ENCODE measurements at places on chromosomes 5 and 9.
A peak's percentile ranks its signal among the peaks of the same experiment; 100 is the strongest.

GRCh38 chr5:59813761-59814536 is 79.6 kb downstream of the PDE4D start:
- no peak for DNase-seq

DNA sequence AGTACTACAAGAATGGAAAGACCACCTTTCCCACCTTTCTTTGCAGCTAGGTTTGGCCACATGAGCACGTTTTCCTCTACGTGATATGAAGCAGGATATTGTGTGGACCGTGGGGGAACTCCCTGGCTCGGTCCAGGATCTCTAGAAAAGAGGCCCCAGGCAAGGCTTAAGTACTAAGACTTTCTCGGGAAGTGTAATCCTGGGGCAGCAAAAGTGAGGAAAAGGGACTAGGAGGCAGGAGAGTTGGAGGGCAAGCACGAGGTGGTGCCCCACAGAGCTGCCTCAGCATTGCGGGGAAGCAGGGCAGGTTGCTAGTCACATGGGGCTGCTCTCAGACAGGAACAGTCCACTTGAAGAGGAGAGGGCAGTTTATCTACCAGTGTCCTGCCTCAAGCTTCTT is 235.1 kb downstream of the GADD45G start:
- no peak for DNase-seq

- no peak for DNase-seq
Measured at GRCh38 chr5:111691914-111692313, 65.1 kb downstream of the NREP start.

DNA sequence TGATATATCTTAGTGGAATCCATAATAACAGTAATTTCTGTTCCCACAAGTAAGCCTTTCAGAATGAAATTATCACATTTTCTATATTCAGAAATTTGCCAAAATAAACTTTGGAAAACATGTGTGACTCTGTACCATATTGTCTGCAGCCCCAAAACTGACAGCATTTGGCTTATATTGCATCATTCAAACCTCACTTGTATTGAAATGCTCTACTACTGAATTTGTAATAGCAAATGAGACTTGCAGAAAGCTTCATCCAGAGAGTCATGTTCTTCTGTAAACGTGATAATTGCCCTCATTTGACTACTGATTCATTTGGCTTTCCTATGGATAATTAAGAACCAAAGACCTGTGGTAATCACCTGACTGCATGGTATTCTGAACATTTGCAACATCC is 1249.5 kb upstream of the CDH18 start:
- DNase-seq, result no peak

DNA sequence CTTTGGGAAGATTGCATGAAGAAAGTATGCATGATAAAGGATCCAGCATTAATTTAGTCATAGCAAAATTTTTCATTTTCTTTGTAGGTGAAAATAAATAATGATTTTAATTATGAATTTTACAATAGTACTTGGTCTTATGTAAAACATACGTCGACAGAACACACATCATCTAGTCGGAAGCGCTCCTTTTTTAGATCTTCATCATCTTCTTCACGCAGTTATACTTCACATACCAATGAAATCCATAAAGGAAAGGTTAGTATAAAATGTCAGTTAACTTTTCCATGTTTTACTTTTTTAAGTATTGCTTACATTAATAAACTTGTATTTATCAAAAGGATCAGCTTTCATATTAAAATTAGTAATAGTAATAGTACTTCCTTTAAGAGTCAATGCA is 35.8 kb downstream of the C7 start:
- DNase-seq, result no peak

GRCh38 chr5:21164425-21164824 is 1176.4 kb upstream of the CDH18 start:
- no peak for DNase-seq

DNA sequence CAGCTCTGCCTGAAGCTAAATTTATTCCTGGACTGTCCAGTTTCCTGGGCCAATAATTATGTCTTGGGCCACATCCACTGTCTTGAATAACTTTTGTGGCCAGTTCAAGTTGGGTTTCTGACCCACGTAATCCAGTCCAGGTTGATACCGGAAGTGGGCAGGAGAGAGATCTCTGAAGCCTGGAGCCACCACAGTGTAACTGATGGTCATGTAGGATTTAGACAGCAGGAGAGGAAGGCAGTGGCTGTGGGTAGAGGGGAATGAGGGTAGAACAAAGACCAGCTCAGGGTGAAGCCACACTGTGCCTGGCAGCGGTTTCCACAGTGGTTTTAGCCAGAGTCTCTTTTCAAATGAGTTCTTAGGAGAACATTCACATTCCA is 30.2 kb downstream of the SH3PXD2B start:
- DNase-seq, result no peak

GRCh38 chr5:90223756-90224155 is 185.8 kb downstream of the CETN3 start:
- DNase-seq, result no peak

GRCh38 chr9:14924230-14925219 is 14.3 kb upstream of the FREM1 start:
- no peak for DNase-seq

- DNase-seq, result no peak
Measured at GRCh38 chr9:105119156-105119555, 125.3 kb upstream of the SLC44A1 start.

- DNase-seq, result no peak
Measured at GRCh38 chr5:129902816-129903215, 1.4 kb upstream of the CHSY3 start.

DNA sequence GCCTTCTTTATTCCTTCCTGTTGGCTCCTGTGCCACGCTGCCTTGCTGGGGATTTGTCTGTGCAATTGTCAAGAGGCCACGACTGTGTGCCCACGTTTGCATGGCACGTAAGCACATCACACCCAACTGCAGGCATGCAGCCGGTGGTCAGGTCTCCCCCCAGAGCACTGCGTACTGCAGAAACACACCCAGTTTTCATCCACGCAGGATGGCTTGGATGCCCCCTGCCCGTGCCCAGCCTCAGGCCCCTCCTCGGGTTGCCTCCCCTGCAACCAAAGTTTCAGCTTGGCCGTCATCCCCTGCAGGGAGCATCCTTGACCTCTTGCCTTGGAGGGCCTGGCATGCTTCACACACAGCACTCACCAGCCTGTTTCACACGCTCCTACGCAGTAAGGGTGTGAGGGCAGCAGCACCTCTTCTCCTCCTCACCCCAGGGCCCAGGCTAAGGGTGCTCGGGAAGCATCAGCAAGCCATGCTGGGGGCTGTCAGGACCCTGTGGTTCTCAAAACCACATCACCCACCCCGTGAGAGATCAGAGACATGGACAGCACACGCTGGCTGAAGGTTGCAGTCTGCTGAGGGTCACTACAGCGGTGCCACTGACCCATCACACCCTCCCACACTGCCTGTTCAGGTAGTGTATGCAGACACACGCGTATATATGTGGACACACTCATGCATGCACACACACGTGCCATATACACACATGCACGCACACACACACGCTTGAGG is 3.1 kb downstream of the MRPL36 start:
- no peak for DNase-seq

- no peak for DNase-seq
Measured at GRCh38 chr5:179137016-179137642, 77.0 kb downstream of the ZNF354C start.

DNA sequence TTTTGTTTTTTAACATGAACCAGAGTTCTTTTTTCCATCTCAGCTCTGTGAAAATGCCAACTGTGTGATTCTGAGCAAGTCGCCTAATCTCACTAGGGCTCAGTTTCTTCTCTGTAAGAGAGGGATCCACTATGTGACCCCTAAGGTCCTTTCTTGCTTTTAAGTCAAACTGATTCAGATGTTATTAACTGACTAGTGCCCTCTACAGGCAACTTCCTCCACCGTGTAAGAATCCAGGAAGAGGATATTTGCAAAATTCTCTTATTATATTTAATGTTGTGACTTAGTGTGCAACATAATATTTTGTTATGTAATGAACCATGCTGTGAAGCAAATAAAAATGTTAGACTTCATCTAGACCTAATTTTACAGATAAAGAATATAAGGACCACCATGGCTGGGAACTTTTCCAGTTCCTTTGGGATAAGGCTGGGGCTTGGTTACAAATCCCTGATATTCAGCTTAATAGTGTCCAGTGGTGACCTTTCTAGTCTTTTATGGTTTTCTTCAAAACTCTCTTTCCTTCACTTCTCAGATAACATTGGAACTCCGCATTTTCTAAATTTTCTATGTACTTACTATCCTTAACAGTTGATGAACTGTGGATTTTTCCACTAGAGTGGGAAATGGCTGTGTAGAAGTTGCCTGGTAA is 244.7 kb downstream of the PIK3R1 start:
- DNase-seq, result no peak

DNA sequence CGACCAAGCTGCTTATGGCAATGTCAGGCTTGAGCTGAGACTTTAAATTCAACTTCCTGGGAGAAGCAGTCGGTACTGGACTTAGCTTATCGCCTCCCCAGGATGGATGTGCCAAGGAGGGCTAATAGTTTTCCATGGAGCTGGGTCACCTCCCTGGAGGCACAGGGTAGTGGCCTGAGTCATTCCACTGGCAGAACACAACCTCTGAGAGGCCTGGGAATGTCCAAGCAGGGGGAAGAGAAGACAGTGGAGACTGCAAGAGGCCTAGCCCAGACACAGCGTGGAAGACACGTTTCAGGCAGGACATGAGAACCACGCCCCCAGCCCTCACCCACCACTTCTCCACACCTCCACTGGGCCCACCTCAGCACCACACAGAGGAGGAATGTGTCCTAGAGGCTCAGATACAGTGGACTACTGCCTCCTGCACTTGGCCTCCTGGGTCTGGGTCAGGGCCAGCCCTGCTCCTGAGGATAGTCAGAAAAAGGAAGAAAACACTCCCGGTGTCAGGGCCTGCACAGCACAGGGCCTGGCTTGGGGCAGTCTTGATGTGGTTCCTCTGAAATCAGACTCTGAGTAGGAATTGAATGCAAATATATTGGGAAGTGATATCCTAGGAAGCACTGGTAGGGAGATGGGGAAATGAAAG is 171.8 kb downstream of the FSTL4 start:
- DNase-seq, result no peak

- no peak for DNase-seq
Measured at GRCh38 chr5:81630684-81631083, 120.2 kb downstream of the SSBP2 start.

GRCh38 chr5:15943487-15943886 is 236.1 kb downstream of the MARCHF11 start:
- DNase-seq, result no peak

GRCh38 chr9:98973576-98973975 is 29.9 kb downstream of the COL15A1 start:
- DNase-seq, result no peak

GRCh38 chr9:35661756-35662350 is 3.1 kb downstream of the ARHGEF39 start:
- no peak for DNase-seq

DNA sequence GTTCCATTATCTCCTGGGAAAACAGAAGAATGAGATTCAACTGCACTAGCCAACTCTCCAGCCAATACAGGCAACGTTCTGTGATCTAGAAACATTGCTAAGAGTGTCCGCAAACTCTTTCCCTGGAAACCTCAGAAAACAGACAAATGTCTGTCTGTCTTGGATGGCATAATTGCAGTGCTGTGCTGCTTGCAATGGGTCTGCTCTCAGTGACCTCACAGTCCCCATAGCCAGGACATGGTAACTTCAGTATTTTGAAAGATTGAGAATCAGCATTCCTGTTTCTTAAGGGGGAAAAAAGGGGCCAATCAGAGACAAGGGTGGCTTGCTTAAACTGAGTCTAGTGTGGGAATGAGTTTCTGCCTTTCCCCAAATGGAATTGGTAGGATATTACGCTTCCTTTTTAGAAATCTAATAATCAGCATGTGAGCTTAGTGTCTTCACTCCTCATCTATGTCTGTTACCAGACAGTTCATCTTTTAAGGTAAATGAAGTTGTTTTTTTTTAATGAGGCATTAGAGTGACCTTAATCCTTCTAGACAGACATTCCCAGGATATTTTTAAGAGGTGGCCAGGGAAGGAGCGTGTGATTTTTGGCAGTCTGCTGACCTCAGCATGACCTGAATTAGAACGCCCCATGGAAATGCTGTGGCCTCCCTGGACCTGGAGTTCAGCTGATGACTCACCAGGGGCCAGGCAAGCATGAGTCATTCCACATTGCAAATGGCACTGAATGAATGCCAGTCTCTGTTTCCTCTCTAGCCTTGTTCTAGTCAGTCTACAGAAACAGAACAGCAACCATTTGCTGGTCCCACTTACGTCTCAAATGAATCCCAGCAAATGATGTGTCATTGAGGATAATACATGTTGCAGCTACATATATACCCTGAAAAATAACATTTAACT is 210.2 kb upstream of the ACTBL2 start:
- DNase-seq, result peak; percentile 0

GRCh38 chr5:67686746-67687145 is 490.1 kb upstream of the CD180 start:
- DNase-seq, result no peak

- DNase-seq, result no peak
Measured at GRCh38 chr9:7935681-7936080, 136.1 kb upstream of the DMAC1 start.

- DNase-seq, result no peak
Measured at GRCh38 chr5:148403344-148403743, 19.6 kb downstream of the FBXO38 start.

DNA sequence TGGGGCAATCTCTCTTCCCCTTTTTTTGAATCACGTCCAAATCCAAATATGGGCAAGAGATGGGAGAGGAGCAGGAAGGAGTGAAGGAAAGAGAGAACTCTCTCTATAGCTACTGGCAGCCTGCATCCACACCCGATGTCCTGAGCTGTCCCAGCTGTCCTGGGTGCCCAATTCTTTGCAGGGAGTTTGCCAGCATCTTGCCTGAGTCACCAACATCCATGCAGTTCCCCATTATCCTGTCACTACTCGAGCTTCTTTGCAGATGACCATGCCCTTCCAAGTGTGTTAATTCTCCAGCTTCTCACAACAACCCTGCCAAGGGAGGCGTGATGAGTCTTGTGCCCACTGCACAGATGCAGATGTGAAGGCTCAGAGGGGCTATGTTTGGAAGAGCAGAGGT is 127.1 kb downstream of the NSG2 start:
- DNase-seq, result no peak

GRCh38 chr5:88677943-88678769 is 204.8 kb downstream of the MEF2C start:
- DNase-seq, result no peak

- no peak for DNase-seq
Measured at GRCh38 chr5:100838048-100838473, 65.0 kb downstream of the ST8SIA4 start.

DNA sequence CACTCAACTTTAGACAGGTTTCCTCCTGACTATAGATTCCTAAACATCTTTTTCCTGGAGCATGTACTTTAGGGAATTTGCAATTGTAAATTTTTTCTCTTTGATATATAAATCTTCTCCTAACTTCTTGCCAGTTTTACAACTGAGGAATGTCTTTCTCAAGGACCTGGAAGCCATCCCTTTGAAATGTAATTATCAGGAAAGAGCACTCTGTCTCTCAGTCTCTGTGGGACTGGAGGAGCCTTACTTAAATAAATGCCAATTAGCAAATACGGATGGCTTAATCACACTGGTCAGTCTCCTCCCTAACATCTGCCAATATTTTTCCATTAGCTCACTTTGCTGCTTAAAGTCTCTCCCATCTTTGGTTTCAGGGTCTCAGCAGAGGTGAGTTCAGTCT is 344.3 kb upstream of the ARRDC3 start:
- no peak for DNase-seq
